ENCODE measurements at places on chromosomes 6 and 20. TPM values are rescaled to one million over a fixed set of nuclear protein-coding genes. Genes with fewer than 3 reads are reported as not detected.

GPR63 gene
- 1.6 TPM for polyA plus RNA-seq

PRDM1 gene
- 6.3 TPM for polyA plus RNA-seq

SOBP gene
- polyA plus RNA-seq: 12.7 TPM

AFG1L gene
- 4.0 TPM for polyA plus RNA-seq

GRCh38 chr6:37259191-37259590 is 1.2 kb upstream of the TMEM217 start:
- no peak for DNase-seq

DNA sequence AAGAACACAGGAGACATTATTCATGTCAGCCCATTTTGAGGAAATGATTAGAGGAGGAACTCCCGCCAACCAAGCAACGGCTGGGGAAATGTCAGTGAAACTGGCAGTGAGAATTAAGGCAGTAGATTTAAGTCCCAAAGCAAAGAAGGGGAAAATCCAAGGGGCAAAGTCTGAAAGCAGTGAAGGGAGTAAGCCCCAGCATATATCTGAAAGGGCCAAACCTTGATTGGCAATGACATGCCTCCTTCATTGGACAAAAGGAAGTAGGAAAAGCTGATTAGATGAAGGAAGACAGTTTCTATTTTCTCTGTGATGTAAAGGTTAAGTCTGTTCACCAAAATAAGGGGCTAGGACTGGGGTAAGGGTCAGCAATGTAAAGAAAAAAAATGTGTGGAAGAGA is 190.3 kb downstream of the RNF144B start:
- DNase-seq: no peak

DNA sequence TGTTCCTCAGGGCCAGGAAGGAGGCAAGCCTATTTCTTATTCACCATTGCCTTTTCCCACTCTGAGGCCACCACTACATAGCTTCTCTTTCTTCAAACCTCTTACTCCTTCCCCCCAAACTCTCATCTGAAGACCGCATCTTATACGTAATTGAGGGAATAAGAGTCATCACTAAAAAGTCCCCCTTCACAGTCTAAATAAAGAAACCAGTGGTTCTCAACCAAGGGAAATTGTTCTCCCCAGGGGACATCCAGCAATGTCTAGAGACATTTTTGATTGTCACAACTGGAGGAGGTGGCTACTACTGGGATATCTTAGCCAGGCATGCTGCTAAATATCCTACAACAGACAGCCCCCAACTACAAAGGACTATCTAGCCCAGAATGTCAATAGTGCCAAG is 327.6 kb upstream of the CNR1 start:
- no peak for DNase-seq

DNA sequence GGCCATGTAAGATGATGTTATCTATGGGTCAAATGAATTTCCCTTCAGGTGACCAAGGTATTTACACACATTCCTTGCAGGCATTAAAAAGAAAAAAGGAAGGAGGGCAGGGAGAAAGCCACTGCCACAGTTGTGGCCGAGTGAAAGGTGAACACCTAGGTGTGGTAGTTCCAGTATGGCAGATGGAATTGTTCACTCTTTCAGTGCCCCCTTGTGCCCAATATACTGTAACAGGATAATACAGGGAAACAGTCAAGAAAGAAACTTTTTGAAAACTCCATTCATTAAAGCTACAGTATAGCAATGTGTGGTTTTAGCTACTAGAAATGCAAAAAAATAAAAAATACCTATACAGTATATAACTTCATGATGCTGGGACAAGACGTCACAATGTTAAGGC is 52.1 kb downstream of the BMP2 start:
- no peak for DNase-seq

- DNase-seq: no peak
Measured at GRCh38 chr6:112049026-112049799, 4.7 kb upstream of the CCN6 start.

DNA sequence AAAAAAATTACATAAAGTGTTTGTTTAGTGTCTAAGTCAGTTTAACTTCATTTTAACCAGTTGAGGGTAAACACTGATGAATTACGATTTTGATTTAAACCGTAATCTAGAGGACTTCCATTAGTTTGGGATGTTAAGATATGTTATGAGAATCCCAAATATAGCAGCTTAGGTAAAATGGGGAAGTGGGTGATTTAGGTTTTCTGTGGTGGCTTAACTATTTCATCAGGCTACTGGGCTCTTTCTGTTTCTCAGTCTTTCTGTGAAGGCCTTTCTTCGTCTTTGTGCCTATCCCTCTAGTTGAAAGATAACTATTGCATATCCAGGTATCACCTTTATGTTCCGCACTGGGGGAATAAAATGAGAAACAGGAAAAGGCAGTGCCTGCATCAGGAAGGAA is 27.9 kb downstream of the CENPW start:
- DNase-seq: no peak

DNA sequence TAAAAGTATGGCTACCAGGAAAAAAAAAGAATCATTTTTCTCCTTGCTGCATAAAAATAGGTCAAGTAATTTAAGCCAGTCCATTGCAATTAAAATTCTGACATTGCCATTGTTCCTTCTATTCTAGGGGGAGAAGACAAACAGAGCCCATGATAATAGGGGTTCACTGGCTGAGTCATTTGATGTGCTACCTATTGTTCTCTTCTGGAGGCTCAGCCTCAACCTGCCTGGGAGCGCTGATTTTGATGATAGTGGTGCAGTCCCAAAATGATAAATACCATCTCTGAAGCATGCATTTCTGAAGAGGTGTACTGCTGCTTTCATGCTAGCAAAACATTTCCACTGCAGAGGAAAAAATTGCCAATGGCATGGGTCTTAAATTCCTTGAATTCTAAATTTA is 5.8 kb downstream of the CITED2 start:
- DNase-seq: no peak

GRCh38 chr6:32045811-32046449 is 7.7 kb downstream of the CYP21A2 start:
- DNase-seq: no peak

DNA sequence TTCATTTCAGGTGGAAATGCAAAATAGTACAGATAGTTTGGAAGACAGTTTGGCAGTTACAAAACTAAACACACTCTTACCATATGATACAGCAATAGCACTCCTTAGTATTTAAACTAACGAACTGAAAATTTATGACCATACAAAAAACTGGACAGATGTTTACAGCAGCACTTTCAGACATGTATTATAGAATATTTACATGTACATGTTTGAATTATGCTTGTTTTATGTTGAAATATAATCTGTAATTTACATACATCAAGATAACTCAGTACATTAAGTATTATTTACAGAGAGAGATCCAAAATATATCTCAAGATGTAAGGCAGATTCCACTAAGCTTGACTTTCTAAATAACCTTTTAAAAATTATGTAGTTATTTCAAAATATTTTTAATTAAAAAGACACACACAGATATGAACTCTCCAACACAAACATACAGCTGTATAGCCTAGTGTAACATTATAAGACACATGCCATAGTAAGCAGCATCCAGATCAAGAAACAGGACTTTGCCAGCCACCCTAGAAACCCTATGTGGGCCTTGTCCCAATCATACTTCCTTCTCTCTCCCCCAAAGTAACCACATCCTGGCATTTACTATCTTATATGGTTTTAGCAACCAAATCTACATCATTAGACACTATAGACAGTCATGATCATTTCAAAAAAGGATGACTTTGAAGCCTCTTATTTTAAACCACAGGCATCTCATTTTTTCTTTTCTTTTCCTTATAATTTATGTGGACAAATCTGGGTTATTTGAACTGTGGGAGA is 82.2 kb downstream of the MAN1A1 start:
- DNase-seq: no peak

- DNase-seq: no peak
Measured at GRCh38 chr6:49736017-49736508, 8.1 kb downstream of the CRISP3 start.

EMILIN3 gene
- 22.0 TPM for polyA plus RNA-seq

DNA sequence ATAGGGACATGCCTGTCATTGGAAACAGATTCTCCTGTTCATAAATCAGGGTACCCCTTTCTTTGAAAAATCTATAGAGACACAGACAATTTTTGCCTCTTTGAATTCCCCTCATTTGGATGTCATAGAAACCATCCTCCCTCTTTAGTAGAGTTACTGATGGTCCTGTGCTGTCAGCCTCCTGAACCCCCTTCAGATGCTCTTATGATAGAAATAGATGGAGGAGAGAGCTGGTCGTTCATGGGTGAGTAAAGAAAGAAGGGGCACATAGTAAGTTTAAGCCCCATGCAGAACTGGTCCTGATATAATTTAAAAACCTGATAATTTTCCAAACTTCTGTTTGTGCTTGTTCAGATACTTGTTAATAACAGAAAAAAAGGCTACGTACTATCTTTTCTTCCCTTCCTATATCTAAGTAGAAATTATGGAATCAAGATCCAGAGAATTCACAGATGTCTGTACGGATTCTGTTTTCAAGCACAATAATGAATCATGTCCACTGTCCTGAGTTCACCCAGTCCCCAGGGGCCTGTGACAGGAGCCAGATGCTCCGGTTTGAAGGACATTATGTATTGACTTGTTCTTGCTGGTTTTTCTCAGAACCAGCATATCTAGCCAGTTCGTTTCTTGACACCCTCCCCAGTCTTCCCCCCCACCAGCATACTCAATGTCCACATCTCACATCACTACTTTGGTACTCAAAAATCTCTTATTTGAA is 78.1 kb downstream of the NCOA7 start:
- no peak for DNase-seq

GRCh38 chr6:22906091-22906549 is 336.8 kb downstream of the HDGFL1 start:
- no peak for DNase-seq

GRCh38 chr6:1786455-1787453 is 177.0 kb downstream of the FOXC1 start:
- DNase-seq: no peak

- DNase-seq: no peak
Measured at GRCh38 chr6:8739454-8739853, 304.1 kb upstream of the SLC35B3 start.

TBX18 gene
- polyA plus RNA-seq: 15.3 TPM
